ENCODE measurements at places on chromosomes 1 and 21.

- no peak for DNase-seq
Observed at GRCh38 chr1:5430911-5431697, 561.1 kb downstream of the NPHP4 start.

DNA sequence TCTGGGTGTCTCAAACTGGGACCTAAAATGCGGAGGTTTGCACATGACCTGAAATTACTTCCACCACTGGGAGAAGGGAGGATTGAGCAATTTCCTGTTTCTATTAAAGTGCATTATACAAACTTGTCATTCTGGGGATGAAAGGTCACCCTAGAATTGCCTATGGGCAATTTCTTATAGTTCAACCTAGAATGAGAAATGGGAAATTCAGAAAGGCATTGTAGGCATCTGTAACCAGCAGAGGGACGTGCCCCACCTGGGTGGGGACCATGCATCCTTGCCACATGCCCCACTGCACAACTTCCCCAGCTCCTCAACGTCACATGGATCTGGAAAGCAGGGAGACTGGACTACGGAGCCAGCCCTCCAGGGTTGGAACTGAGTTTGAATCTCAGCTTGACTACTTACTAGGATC, 47.0 kb downstream of the MRPL39 start:
- DNase-seq, result no peak

DNA sequence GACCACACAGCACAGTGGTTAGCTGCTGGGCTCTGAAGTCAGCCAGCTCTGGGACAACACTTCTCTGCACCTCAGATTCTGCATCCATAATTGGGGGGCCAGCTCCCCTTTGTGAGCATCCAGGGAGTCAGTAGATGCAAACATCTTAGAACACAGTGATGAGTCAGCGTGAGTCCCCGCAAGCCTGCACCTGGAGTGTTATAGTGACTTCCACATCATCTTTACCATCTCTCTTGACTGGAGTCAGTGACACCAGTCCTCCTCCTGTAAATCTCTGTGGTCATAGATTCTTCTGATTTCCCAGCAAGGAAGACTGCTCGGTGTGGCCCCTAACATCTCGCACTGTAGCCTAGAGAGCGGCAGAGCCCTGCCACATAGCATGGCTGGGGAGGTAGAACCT, 13.9 kb upstream of the EDN2 start:
- no peak for DNase-seq

DNA sequence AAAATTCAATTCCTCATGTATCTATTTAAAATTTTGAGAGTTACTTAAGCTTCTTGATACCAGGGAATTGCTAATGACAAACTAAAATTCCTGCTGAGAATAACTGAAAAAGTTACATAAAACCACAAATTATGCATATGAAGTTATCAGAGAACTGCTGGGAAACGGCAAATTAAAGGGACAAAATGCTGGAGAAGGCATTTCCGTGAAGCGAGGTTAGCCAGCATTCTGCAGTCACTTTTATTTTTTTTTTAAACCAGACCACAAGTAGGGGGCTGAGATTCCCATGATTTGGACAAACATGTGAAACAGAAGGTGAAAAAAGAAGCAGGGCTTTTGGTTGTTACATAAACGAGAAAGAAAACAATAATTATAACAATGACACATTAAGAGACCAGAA, 737.6 kb upstream of the CHRM3 start:
- DNase-seq, result no peak

DNA sequence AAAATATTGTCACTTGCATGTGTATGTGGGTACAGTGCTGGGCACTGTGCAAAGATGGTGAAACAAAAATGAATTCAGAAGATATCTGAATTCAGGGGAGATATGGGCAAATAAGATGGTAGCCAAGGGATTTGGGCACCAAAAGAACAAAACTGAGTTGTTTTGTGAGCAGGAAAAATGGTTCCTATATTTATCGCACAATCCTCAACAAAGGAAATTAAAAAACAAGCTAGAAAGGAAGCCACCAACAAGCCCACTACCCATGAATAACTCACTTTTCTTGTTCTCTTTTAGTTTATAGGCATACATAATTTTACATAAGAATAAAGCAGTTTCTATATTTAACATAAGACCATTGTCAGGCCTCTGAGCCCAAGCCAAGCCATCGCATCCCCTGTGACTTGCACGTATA, 40.7 kb upstream of the VASH2 start:
- DNase-seq, result no peak

GRCh38 chr1:201582705-201583442, 43.9 kb downstream of the NAV1 start:
- DNase-seq, result no peak

DNA sequence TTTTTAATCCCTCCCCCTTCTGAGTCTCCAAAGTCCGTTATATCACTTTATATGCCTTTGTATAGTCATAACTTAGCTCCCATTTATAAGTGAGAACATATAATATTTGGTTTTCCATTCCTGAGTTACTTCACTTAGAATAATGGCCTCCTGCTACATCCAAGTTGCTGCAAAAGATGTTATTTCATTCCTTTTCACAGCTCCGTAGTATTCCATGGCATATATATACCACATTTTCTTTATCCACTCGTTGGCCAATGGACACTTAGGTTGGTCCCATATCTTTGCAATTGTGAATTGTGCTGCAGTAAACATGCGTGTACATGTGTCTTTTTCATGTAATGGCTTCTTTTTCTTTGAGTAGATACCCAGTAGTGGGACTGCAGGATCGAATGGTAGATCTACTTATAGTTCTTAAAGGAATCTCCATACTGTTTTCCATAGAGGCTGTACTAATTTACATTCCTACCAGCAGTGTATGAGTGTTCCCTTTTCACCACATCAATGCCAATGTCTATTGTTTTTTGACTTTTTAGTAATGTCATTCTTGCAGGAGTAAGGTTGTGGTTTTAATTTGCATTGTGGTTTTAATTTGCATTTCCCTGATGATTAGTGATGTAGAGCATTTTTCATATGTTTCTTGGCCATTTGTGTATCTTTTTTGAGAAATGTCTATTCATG, 12.3 kb downstream of the MAN1C1 start:
- no peak for DNase-seq

- DNase-seq, result no peak
Observed at GRCh38 chr21:43880111-43880985, 15.3 kb downstream of the AGPAT3 start.

GRCh38 chr21:38619992-38620479, 121.8 kb upstream of the ERG start:
- no peak for DNase-seq

GRCh38 chr21:46048926-46049889, 48.7 kb upstream of the COL6A2 start:
- DNase-seq, result no peak

- DNase-seq, result no peak
Observed at GRCh38 chr1:8603220-8603616, 214.2 kb downstream of the RERE start.

GRCh38 chr1:195594773-195595172, 1013.5 kb downstream of the KCNT2 start:
- DNase-seq, result no peak

DNA sequence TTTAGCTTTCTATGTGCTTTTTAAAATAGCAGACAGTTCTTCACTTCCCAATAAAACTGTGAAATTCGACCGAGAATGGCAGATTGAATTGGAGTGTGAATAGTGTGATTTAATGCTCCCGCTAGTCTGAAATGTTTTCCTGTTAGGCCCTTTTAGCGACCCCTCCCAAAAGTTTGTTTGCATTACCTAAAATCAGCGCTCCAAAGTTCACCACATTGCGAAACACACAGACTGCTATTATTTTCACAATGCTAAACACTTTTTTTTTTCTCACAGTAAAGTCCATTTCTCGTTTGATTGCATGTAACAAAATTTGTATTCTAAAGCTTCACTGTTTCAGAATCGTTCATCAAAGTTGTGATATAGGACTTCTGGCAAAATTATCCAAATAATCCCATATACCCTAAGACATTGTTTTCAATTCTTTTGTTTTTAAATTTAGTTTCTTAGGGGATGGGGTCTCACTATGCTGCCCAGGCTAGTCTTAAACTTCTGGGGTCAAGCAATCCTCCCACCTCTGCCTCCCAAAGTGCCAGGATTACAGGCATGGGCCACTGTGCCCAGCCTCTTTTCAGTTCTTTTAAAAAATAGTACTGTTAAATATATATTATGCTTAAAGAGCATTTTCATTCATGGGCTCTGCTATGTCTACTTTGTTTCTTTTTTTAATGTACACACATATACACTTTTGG, 76.5 kb upstream of the USH2A start:
- no peak for DNase-seq

GRCh38 chr21:42499444-42500112, 3.6 kb upstream of the RSPH1 start:
- DNase-seq, result peak; percentile 28

DNA sequence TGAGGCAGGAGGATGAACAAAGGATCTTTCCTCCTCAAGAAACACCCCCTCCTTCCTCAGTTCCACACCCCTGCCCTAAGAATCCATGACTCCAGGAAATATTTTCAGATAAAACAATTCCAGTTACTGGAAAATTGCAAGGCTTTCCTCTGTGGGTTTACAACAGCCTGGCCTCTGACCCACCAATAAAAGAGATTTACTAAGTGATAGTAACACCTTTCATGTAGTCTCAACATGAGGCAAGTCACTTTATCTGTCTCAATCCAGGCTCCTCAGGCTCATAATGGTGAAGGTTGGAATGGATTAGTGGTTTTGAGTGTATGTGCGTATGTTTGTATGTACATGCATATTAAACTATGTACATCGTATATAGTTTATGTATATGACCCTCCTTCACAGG, 71.4 kb upstream of the PPP2R5A start:
- DNase-seq, result no peak

GRCh38 chr21:28418726-28419514, 573.8 kb downstream of the LTN1 start:
- no peak for DNase-seq

DNA sequence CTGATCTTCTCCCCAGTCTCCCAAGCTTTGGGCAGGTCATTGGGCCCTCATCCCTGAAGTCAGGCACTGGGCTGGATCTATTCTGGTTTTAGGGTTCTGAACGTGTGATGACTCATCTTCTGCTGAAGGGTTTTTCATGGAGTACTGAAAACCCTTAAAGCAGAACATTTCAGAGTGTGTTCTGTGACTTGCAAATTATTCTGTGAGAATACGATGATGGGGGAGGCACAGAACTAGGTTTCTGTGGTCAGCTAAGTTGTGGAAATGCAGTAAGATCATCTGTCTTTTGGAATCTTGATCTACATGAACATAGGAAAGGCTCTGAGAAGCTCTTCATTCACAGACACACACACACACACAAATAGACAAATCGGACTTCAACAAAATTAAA, 46.2 kb downstream of the NAV1 start:
- DNase-seq, result no peak

DNA sequence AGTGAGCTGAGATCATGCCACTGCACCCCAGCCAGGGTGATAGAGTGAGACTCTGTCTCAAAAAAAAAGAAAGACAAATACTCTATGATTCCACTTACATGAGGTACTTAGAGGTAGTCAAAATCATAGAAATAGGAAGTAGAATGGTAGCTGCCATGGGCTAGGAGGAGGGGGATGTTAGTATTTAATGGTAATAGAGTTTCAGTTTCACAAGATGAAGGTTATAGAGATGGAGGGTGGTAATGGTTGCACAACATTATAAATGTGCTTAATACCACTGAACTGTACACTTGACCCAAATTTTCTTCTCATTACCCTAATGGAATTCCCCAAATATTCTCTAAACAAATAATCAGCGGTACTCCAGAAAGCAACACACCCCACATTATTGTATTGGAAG, 12.8 kb downstream of the EIF2B3 start:
- no peak for DNase-seq

- no peak for DNase-seq
Observed at GRCh38 chr1:236009191-236009590, 55.7 kb downstream of the NID1 start.

GRCh38 chr1:94979656-94980581, 53.0 kb upstream of the CNN3 start:
- no peak for DNase-seq

- DNase-seq, result no peak
Observed at GRCh38 chr1:7896994-7897393, 43.6 kb downstream of the TNFRSF9 start.

DNA sequence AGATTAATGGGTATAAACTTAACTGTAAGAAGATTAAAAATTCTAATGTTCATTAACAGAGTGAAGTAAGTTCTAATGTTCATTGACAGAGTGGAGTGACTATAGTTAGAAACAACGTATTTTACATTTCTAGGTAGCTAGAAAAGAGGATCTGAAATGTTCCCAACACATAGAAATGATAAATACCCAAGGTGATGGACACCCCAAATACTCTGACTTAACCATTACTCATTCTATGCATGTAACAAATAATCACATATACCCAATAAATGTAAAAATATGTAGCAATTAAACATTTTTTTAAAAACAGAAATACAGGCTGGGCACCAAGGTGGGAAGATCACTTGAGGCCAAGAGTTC, 62.1 kb downstream of the ABL2 start:
- DNase-seq, result no peak

DNA sequence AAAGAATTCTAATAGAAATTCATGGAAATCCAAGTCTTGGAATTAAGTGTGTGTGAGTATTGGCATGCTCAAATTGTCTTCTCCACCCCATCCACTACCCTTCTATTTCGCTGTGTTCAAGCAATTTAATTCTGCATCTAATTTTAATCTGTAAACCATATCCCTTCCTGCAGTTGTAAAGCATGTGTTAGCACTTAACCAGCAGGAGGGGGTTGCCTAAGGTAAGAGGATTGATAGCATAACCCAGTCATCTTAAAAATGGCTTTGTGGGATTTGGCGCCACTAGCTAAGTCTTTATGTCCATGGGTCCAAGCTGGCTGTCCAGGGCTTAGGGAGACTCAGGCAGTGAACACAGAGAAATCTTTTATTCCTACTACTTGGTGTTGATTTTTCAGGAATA, 210.3 kb downstream of the PTPRC start:
- no peak for DNase-seq

DNA sequence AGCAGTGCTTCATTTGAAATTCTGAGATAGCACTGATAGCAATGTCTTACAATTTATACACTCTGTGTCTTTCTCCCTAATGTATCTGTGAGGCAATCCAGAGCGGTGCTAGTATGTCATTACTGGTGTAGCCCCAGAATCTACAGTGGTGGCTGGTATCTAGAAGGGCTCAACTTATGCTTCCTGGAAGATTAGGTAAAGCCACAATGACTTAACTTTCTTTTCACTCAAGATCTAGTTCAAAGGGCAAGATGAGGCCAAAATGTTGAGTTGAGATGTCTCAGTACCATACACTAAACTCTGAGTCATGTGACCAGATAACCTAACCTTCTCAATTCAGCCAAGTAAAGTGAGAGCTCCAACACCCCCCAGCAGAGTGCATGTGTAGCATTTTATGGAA, 77.5 kb downstream of the PAPPA2 start:
- no peak for DNase-seq
